ENCODE measurements at places on chromosomes 2 and 18. TPM values are rescaled to one million over a fixed set of nuclear protein-coding genes. Genes with fewer than 3 reads are reported as not detected.

OTX1 gene
- total RNA-seq: 0.88 TPM

CD207 gene
- not detected for total RNA-seq

XDH gene
- 0.88 TPM for total RNA-seq

SPATA3 gene
- not detected for total RNA-seq

MDH1B gene
- total RNA-seq: 1.2 TPM

CD8A gene
- total RNA-seq: not detected

C1GALT1C1L gene
- 6.4 TPM for total RNA-seq

ARHGAP28 gene
- 0.29 TPM for total RNA-seq

ANKAR gene
- 5.6 TPM for total RNA-seq

PPP1R1C gene
- 4.2 TPM for total RNA-seq

TRIM43B gene
- not detected for total RNA-seq

ALMS1 gene
- total RNA-seq: 14.2 TPM

ST6GAL2 gene
- 28.6 TPM for total RNA-seq

POTEJ gene
- total RNA-seq: not detected

LYG2 gene
- not detected for total RNA-seq

FRZB gene
- 0.98 TPM for total RNA-seq

RAX gene
- not detected for total RNA-seq

ZSWIM2 gene
- total RNA-seq: not detected

TTC39C gene
- total RNA-seq: 18.1 TPM

MAB21L4 gene
- not detected for total RNA-seq

ELOA2 gene
- not detected for total RNA-seq

DCAF17 gene
- total RNA-seq: 16.1 TPM

COLEC12 gene
- 103 TPM for total RNA-seq

C2orf66 gene
- not detected for total RNA-seq

INPP5D gene
- total RNA-seq: 0.24 TPM

CFAP65 gene
- total RNA-seq: 0.12 TPM

C2orf68 gene
- 27.9 TPM for total RNA-seq

PARD6G gene
- total RNA-seq: 0.24 TPM

INHBB gene
- total RNA-seq: 0.24 TPM

STARD6 gene
- 0.88 TPM for total RNA-seq

LYPD1 gene
- 23.7 TPM for total RNA-seq

IL36RN gene
- not detected for total RNA-seq

CXCR1 gene
- not detected for total RNA-seq

CCDC85A gene
- total RNA-seq: not detected

PLEK gene
- total RNA-seq: not detected

RBMS1 gene
- 82.7 TPM for total RNA-seq

SANBR gene
- total RNA-seq: 23.4 TPM

SLC20A1 gene
- 124 TPM for total RNA-seq

HADHA gene
- 164 TPM for total RNA-seq

OSR1 gene
- total RNA-seq: 3.6 TPM

POMC gene
- total RNA-seq: 9.0 TPM

C2orf15 gene
- total RNA-seq: 0.24 TPM
